ENCODE measurements at places on chromosomes 16 and 17. TPM values are rescaled to one million over a fixed set of nuclear protein-coding genes. Genes with fewer than 3 reads are reported as not detected.

SULT1A4 gene
- 4.5 TPM for total RNA-seq

KRT27 gene
- not detected for total RNA-seq

PRR29 gene
- 0.20 TPM for total RNA-seq

GALR2 gene
- total RNA-seq: not detected

- DNase-seq: no peak
Measured at GRCh38 chr17:83012868-83013778, 66.3 kb upstream of the METRNL start.

GRCh38 chr17:8608001-8608400 is 22.5 kb downstream of the MYH10 start:
- DNase-seq: no peak

GRCh38 chr16:80806927-80807340 is 2.5 kb upstream of the CDYL2 start:
- DNase-seq: no peak

- no peak for DNase-seq
Measured at GRCh38 chr16:386641-387156, 4.9 kb upstream of the PGAP6 start.

DNA sequence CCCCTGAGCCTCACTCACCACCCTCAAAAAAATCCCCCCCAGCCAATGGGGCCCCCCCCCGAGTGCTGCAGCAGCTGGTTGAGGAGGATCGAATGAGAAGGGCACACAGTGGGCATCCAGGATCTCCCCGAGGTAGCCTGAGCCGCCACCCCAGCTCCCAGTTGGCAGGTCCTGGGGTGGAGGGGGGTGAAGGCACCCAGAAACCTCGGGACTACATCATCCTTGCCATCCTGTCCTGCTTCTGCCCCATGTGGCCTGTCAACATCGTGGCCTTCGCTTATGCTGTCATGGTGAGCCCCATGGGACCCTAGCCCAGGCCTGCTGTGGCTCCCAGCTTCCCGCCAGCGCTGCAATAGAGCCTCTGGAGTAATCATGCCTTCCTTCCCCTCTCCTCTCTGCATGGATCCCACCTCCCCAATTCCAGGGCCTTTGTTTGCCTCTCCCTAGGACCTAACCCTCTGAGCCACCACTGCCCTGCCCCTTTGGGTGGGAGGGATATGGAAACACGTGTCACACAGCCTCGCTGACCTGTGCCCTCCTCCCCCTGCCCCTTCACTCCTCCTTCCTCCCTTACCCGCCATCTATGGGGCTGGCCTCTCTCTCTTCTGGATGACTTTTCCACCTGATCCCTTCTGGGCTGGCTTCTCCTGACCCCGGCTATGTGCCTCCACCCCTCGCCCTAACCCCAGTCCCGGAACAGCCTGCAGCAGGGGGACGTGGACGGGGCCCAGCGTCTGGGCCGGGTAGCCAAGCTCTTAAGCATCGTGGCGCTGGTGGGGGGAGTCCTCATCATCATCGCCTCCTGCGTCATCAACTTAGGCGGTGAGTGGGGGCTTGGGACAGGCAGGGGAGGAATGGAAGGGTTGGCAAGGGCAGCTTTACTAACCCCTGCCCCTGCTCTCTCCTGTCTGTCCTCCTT is 1.9 kb downstream of the PRRT2 start:
- DNase-seq: no peak

DNA sequence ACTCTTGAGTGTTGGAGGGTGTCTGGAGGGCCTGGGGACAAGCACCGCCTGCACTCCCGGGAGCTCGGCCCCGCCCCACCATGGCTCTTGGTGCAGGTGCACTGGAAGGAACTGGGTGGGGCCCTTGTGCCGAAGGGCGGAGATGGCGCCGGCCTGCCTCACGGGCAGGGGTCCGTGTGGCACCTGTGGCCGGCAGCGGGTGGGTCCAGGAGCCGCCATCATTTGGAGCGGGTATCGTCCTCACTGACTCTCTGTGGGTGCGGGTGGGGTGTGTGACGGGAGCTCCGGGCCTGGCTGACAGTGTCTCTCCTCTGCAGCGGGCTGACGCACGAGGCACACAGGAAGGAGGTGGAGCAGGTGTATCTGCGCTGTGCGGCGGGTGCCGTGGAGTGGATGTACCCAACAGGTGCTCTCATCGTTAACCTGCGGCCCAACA is 5.2 kb downstream of the METRNL start:
- DNase-seq: no peak

- no peak for DNase-seq
Measured at GRCh38 chr17:50699410-50699809, 8.3 kb downstream of the ANKRD40 start.

- DNase-seq: no peak
Measured at GRCh38 chr16:31286421-31287032, 26.8 kb downstream of the ITGAM start.

- no peak for DNase-seq
Measured at GRCh38 chr16:80503107-80503506, 37.7 kb upstream of the DYNLRB2 start.

GRCh38 chr17:67931227-67931626 is 65.0 kb downstream of the C17orf58 start:
- no peak for DNase-seq

GRCh38 chr16:69365901-69366300 is 14.3 kb upstream of the TMED6 start:
- DNase-seq: no peak

GRCh38 chr16:81696961-81697615 is 82.0 kb upstream of the PLCG2 start:
- no peak for DNase-seq

All from ovary (tissue), 10 donors.